ENCODE measurements at places on chromosomes 5 and 9.
A peak's percentile ranks its signal among the peaks of the same experiment; 100 is the strongest.

DNA sequence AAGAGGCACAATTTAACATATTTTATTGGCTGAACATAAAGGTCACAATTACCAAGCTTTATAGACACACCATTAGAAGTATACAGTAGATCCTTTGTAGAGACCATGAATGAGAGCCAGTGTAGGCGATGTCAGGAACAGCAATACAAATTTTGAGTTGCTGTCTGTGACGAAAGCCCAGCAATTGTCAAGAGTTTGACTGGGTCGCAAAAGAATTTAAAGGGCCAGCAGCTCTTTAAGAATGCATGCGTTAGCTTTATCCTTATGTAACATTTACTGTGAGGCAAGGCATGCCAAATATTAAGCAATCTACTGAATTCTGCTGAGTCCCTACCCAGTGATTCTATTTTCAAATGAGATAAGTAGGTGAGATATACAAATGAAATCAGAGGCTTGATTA, 236.9 kb downstream of the ARRDC3 start:
- DNase-seq, result peak; percentile 90

DNA sequence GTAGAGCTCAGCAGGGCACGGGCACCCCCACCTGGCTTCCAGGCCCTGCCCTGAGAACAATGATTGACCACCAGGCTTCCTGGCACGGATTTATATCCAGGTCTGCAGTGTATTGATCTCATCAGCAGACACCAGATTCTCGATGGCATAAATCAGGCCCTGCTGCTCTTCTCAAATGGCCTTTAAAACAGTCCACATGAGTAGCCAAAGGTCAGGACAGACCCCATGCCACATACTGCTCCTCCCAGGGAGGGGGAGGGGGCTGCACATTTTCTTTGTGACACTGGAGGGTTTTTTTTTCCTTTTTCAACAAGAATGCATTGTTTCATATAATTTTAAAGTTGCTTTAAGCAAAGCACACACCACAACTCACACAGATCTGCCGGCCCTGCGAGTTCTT, 85.4 kb downstream of the SEMA4D start:
- no peak for DNase-seq

DNA sequence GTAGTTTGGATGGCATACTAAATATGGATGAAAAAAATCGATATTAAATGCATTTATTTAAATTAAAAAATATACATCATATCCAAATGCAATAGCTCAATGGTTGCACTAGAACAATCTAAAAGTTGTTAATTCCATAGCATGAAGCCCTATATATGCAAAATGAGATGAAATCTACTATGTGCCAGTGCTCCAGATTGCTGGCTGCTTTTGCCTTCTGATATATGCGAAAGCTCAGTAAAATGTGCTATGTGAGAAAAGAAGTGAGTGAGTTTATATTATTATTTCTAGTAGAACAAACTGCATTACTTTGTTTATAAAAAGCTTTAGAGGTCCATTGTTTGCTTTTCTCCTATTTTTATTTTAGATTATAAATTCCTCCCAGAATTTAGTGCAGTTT, 186.7 kb downstream of the MAT2B start:
- no peak for DNase-seq

GRCh38 chr5:2250365-2250950, 367.7 kb upstream of the IRX4 start:
- no peak for DNase-seq

GRCh38 chr5:36160617-36161016, 8.7 kb downstream of the SKP2 start:
- no peak for DNase-seq

- no peak for DNase-seq
Measured at GRCh38 chr9:17739736-17740135, 160.9 kb downstream of the SH3GL2 start.

- DNase-seq, result no peak
Measured at GRCh38 chr5:83376461-83376860, 95.1 kb upstream of the VCAN start.

- no peak for DNase-seq
Measured at GRCh38 chr9:89277454-89277853, 33.5 kb upstream of the CKS2 start.

DNA sequence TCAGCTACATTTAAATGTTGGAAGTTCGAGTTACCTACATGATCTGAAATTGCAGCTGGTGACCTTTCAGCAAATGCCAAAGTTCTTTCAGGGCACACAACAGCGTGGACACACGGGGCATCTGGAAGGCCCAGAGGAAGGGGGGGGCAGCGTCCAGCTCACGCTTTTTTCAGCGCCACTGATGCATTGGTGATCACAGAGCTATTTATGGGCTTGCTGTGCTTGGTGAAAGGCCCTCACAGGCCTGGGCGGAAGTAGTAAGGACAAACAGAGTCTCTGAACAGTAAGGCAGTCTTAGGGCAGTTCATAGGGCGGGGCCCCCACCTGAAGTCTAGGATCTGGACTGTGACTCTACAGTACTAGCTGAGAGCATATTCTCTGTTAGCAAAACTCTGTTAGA, 6.6 kb upstream of the FBP2 start:
- no peak for DNase-seq

- DNase-seq, result no peak
Measured at GRCh38 chr5:181156758-181157157, 9.4 kb downstream of the OR2V2 start.

- peak; percentile 58 for DNase-seq
Measured at GRCh38 chr9:99823681-99824377, 2.1 kb downstream of the NR4A3 start.

GRCh38 chr9:97873425-97873824, 20.4 kb downstream of the FOXE1 start:
- no peak for DNase-seq

DNA sequence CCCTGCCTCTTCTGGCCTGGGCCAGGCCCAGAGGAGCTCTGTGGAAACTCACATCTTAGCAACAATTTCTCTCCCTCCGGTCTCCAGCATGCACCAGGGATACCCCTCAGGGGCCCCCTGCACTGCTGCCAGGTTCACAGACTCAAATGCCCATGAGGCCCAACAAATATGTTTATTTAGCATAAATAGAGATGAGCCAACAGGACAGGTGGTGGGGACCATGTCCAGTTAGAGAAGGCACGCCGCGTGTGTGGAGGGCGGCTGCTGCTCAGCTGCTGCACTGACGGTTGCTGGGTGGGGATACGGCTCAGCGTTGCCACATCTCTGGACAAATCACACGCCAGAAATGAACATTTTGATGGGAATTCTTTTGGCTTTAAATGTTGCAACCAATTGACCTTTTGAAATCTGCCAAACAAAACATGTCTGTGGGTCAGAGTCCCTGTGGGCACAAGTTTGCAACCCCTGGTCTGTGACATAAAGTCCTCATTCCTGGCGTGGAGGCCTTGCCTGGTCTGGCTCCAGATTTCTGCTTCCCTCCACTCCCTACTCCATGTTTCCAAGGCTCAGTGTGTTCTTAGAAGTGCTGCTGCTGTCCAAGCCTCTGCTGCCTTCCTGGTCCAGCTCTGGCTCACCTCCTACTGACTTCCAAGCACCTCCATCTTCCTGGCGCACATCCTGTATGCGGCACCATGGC, 88.9 kb downstream of the AMBP start:
- no peak for DNase-seq

DNA sequence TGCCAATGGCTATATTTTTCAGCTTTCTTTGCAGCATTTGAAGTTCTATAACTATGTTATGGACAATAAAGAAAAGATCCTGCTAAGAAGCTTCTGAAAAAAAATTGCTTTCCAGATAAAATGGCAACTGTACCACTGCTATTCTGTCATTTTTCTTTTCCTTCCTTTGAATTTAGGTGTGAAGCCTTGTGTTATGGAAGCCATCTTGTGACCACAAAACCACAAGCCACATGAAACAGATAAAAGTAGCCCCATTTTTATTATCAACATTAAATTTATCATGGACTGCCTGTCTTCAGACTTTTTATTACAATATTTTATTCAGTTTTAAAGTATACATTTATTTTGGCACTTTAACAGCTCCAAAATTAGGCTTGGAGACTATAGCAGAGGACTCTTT, 289.9 kb upstream of the ACTBL2 start:
- DNase-seq, result no peak

DNA sequence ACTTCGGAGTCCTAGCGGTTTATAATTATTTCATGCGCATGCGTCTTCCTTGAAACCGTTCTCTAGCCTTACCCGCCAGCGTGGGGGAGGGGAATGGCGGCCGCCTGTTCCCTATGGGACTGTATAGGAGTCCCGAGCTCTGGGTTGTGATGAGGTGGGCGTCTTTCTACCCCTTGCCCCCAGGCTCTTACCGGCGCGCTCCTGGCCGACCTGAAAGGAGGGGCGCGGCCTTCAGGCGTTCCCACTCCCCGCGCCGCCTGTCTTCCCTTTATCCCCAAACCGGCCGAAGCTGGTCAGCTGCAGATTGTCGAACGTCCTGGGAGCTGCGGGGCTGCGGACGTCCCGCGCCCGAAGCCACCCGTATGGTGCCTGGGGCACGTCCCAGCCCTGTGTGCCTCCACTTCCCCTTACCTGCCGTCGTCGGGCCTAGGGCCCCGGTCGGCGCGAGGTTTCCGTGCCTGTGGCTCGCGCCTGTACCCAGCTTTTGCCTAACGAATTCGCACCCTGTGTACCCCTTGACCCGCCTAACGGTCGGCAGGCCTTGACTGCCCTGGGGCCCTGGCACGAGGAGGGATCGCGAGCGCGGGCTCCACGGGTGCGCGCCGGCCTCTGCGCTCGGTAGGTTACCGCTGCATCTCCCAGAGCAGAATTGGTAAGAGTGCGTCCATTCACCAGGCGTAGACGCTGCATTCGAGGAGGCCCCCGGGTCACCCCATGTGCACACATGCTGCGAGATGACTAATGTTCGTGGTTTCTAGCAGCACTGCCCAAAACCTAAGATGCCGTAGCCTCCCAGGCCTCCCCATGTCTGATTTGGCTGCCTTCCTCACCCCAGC, 653 bp upstream of the HNRNPH1 start:
- DNase-seq, result peak; percentile 72

GRCh38 chr5:103188436-103188835, 68.3 kb downstream of the PPIP5K2 start:
- DNase-seq, result no peak

DNA sequence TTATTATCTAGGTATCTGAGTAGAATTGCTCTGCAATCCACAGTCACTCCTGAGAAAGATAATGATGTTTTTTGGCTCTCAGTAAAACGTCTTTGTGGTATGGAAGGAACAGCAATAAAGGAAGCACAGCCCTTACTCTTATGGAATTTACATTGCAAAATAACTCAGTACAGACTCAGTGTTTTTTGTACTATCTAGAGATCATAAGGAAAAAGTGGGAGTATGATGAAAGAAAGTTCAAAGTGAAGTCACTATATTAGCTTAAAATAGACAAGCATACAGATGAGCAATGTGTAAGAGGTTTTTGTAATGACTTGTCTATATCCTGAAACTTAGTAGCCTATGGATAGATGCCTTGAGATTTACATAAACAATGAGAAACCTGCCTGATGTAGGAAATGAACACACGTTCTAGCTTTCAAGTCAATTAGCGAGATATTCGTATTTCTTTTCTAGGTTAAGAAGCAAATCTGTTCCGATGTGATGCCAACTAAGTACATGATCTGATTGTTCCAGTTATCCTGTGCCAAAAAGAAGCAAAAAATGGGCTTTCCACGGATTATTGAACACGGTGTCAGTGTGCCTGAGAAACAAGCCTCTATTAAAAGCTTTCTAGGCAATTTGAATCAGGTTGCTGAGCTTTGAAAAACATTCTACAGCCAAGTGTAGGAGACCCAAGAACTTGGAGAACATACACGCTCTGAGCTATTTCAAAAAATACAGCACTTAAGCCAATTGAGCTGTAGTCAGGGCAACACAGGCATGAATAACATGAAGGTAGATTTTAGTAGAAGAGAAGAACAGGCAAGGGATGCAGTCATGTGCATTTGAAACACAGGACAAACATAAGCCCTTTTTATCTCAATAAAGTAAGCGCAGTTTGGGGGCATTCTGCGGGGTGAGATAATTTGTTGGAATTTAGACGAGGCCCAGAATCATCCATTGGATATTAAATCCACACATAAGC, 86.3 kb upstream of the TAF11L2 start:
- DNase-seq, result no peak

DNA sequence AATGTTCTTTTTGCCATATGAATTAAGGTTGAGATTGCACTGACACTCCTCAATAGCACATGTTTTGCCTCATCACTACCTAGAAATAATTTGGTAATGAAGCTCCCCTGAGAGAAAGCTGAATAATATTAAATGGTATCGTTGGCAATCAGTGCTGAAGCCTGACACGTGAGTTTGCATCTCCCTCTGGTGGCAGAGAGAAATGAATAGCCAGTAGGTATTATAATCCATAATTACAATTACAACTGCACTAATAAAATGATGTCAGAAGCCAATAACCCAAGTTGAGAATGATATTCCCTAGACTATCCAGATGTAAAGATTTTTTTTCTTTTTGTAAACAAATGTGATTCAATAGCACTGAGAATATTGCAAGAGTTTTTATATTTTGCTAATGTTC, 700.3 kb downstream of the PTPRD start:
- DNase-seq, result no peak

DNA sequence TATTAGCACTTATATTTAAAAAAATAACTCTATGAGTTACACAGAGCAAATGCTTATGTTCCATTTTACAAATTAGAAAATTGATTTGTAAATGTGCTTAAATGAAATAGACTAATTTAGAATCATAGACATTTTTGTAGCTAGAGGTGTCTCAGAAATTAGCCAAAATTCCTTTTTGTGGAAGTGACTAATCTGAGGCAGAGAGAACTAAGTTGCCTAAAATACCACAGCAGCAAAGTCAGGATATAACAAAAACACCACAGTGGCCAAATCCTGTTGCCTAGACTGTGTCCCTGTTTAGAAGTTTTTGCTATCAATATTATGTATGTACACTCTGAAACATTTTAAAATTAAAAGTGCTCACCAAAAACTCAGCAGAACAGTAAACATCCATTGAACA, 18.7 kb downstream of the ADAMTSL1 start:
- no peak for DNase-seq

- DNase-seq, result no peak
Measured at GRCh38 chr9:133534346-133535291, at the start of gene ADAMTSL2. Gene ADAMTSL2 (plus strand): TSS chr9:133534704. CDS start chr9:133536713, 2,009 bp downstream.

- DNase-seq, result peak; percentile 29
Measured at GRCh38 chr9:5630081-5630507, 1.2 kb downstream of the RIC1 start.

DNA sequence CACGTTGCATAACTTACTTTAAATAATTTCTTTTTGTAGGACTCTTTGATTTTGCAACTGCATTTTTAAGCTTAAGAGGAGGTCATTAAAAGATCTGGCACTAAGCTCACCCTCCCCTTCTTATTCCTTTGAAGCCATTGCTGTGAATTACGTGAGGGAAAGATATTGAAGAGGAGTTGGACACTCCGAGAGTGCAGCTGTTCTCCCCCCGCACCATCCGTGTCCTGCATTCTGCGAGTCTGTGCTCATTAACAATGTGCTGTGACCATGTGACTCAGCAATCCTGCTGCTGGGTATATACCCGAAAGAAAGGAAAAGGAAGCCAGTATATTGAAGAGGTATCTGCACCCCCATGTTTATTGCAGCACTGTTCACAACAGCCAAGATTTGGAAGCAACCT, 40.0 kb downstream of the NXNL2 start:
- DNase-seq, result no peak

Measured in CD14-positive monocyte (primary cell).